NCI-H2029 treated with DMSO at 0.1 percent for 48 hours (cell line): ENCODE measurements at places on chromosomes 2 and 18.

- DNase-seq: no peak
These were observed 30.0 kb downstream of the GALNT1 start for GRCh38 chr18:35611518-35611917.

DNA sequence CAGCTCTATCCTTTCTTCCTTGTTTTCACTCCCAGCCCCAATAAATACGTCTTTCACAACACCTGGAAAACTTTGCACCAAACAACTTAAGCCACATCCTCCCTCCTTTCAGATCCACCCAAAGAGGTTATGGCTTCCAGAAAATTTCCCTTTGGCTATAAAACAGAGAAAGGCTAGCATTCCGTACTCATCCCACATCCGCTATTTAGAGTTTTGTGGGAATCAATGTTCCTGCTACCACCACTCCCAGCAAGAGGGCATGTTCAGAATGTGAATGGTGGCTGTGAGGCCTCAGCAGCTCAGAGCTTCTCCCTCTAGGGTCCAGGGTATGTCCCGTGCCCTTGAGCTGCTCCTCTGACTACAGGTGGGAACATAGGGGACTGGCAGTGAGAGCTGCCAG is 214.6 kb downstream of the NCK2 start:
- DNase-seq: no peak

DNA sequence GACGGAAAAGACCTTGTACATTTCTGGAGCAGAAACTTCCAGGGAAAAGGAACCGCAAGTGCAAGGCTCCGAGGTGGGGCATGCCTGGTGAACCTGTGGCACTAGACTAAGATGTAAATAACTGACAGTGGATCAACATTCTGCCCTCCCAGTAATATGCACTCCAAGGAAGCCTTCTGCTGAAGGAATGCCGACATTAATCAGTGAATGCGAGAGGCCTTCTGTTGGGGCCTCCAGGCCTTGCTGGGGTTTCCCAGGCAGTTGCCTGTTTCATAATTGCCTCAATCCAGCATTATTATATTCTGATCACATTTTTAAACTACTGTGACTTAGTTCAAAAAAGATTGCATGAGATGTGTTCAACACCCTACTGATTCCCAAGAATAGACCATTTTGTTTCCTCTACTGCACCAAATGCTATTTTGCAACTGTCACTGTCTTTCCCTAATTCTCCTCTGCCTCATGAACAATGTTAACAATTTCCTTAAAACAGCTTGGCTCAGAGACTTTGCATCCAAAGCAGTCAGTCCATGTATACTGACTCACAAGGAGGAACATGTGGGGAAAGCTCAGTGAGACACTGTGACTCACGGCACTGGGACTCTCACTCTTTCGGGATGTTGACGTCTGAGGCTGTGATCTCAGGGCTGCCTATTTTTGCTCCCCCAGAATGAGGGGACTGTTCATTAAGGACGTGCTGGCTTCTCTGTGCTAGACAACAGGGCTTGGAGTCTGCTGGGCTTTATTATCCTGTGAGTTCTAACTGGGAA is 10.5 kb upstream of the DSG2 start:
- DNase-seq: no peak

GRCh38 chr2:203061346-203061745 is 46.7 kb downstream of the NBEAL1 start:
- DNase-seq: no peak

- no peak for DNase-seq
These were observed 240.9 kb upstream of the GULP1 start for GRCh38 chr2:188050726-188051125.

GRCh38 chr18:34122724-34123334 is 101.9 kb downstream of the NOL4 start:
- peak; percentile 53 for DNase-seq

DNA sequence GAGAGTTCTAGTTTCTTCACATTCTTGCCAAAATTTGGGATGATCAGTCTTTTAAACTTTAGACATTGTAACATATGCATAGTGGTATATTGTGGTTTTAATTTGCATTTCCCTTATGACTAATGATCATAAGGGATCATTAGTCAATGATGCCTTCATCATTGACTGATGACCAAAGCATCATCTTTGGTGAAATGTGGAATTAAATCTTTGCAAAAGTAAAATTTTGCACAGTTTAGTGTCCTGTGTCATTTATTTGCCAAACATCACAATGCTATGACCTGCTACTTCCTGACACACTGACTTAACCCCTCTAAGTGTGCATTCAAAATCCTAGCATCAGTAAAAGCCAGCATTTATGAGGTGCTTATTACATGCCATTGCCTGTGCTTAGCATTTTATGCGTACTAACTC is 58.9 kb upstream of the SLC1A4 start:
- no peak for DNase-seq

- DNase-seq: no peak
These were observed at the start of gene DUSP28 for GRCh38 chr2:240560084-240560479. DUSP28 (plus strand) TSS chr2:240560357; CDS start chr2:240560685, 328 bp downstream.

DNA sequence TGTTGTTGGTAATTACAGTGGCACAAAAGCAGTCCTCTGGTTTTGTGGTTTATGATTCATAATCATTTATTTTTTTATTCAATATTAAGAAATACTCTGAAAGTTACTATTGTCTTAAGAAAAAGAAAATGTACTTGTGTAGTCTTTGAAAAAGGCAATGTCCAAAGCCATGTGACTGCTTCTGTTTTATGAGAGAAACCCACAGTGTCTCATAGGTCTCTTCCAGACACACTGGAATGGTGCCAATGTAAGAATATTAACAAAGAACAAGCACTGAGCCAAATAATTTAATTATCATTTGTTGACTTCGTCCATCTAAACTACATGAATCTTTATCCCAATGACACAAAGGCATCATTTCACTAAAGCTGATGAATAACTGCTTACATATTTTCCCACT is 62.5 kb downstream of the RPRM start:
- DNase-seq: no peak
